Activated naive CD8-positive, alpha-beta T cell treated with anti-CD3 and anti-CD28 coated beads, Interleukin-2, amount 50 U/mL, for 16 hours (primary cell): ENCODE measurements at places on chromosomes 16 and 17.

DNA sequence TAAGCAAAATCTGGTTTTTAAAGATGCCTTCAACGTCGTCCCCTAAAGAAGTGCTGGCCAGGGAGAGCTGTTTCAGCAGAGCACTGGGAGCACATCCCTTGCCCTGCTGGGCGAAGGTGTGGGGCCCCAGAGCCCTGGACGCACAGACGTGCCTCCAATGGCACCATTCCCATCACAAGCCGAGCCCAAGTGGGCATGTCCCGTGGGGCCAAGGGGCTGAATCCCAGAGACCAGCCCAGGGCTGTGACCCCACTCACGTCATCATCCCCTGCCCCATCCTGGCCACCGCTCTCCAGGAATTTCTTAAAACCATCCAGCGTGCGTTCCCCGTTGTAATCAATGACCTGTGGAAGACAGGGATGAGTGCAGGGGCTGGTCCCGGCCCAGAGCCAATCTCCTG is 10.0 kb upstream of the PPP1R27 start:
- DNase-seq, result no peak

- no peak for DNase-seq
Observed at GRCh38 chr17:61411261-61412142, 11.9 kb downstream of the TBX2 start.

- DNase-seq, result no peak
Observed at GRCh38 chr16:22424161-22424937, 49.9 kb upstream of the CDR2 start.

DNA sequence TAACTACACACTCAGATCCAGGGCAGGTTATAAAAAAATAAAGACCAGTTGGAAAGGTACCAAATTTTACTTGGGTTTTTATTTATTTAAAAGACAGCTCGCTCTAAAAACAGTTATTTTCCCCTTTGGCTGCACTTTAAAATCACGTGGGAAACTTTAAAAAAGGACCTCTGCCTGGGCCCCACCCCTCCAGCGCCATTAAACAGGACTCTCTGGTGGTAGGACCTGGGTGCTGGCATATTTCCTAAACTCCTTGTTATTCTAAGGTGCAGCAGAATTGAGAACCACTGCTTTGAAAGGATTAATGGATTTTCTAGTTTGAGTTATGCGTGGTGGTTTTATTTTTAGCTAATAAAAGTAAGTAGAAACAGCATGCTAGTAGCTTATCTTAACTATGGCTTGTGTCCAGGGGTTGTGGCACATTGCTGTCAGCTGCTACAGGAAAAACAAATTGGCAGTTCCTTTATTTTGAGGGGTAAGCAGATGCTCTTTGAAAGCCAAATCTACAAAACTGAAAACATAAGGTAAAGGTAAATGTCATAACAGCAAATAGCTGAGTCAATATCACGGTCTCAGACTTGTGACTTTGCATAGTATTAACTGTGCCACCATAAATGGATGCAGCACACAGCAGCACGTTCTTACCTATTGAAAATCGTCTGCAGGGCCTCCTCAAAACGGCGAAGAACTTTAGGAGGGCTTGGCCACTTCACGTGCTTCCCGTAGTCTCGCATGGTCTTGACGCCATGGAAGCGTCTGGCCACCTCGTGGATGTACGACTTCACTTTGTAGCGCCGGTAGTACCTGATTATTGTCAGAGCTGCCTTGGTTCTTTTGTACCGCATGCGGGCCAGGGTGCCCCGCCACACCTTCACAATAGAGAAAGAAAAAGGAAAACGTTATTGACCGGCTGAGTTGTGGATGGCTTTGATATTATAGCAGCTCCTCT is 172.0 kb downstream of the CDK5R1 start:
- DNase-seq, result no peak

- DNase-seq, result no peak
Observed at GRCh38 chr16:9820476-9821246, 361.6 kb downstream of the GRIN2A start.

DNA sequence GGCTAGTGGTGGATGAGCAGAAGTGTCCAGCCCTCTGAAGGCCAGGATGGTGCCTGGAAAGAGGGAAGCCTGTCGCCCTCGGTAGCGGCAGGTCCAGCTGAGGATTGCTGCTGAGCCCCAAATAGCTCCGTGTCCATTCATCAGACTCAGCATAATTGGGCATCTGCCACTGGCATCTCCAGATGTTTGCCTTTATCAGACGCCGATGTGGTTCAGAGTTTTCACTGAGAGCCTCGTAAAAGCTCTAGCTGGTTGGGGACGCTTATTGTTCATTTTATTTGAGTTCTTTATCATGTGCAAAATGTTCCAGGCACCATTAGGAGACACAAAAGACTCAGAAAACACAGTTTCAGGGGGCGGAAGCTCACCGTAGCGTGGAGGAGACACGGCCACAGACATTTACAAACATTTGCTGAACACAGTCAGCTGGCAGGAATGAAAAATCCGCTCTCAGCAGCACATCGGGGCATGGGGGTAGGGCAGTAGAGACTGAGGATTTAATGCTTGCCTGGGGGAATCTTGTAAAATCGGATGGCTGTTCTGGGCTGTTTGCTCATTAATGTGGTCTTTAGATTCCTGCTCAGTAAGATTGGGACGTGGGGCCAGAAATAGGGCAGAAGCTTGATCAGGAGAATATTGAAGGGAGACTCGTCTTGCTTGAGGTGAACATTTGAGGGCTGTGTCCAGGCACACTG is 41.7 kb downstream of the SMPD3 start:
- no peak for DNase-seq

GRCh38 chr16:75266738-75267630 is 15.6 kb upstream of the BCAR1 start:
- no peak for DNase-seq

- DNase-seq, result no peak
Observed at GRCh38 chr16:14069818-14070217, 1.3 kb upstream of the MRTFB start.

- DNase-seq, result no peak
Observed at GRCh38 chr17:62827746-62828485, 19.8 kb upstream of the MARCHF10 start.

- DNase-seq, result no peak
Observed at GRCh38 chr16:57824888-57825287, 22.6 kb upstream of the KIFC3 start.

DNA sequence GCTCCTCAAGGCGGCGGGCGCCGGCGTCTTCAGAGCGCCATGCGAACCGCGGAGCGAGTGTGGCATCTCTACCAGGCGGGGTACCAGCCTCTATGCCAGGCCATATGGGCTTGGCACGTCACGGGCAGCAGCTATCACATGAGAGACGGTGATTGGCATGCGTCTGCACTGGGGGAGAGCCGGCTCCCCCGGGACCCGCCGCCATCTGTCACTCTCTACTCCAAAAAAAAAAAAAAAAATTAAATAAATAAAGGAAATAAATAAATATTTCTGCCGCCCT is at the start of gene NEUROD2:
Gene NEUROD2, minus strand, starts transcription at position 70 of the 280 bp plus-strand sequence. CDS start 1,321 bp downstream, outside the sequence.
- DNase-seq, result no peak
